ENCODE measurements at places on chromosomes 12 and 14.

DNA sequence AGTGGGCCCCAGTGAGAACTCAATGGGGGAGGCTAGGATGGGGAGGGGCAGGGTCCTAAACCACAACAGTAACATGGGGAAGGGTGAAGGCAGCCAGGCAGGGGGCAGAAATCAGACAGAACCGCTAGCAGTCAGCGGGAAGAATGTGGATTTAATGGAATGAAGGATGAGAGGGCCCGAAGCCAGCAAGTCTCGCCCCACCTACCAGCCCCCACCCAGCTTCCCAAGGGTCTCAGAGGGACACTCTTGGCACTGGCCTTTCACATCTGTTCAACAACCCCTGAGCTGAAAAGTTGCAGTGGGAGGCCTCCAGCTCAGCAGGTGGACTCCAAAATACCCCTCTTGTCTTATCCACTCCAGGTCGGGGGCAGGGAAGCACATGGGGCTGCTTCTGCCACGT is 6.5 kb upstream of the SLC6A12 start:
- DNase-seq: no peak

- no peak for DNase-seq
These were observed 91.7 kb upstream of the BMP4 start for GRCh38 chr14:54048311-54048710.

DNA sequence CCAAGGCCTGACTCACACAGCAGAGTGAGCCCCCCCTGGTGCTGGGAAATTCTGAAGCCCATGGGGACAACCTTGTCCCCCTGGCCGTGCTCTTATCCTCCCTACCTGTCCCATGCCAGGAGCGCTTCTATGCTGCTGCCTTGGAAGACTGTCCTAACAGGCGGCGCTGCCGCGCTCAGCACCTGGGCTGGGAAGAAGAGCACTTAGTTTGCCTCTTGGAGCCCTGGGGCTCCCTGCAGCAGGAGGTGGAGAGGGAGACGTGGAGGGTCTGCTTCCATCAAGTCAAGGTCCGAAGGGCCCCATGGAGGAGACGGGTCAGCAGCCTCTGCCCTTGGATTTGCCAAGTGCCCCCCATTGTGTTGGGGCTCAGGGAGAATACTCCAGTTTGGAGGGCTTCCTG is 300.5 kb downstream of the CACNA1C start:
- no peak for DNase-seq

DNA sequence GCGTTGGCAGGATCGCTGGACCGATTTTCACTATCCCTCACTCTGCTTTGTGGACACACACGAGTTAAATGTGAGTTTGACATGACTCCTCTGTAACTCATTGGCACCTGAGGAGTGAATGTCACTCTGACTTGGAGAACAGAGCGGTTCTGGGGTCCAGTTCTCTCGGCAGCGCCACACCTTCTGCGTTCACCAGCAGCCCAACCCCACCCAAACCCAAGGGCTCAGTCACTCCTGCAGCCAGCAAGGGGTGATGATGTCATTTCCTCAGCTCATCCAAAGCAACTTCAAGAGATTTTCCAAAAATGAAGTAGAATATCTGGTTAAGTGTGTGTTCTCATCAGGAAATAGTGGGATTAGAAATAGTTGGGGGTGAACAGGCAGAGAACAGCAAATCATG is 36.3 kb downstream of the ADGRD1 start:
- no peak for DNase-seq

DNA sequence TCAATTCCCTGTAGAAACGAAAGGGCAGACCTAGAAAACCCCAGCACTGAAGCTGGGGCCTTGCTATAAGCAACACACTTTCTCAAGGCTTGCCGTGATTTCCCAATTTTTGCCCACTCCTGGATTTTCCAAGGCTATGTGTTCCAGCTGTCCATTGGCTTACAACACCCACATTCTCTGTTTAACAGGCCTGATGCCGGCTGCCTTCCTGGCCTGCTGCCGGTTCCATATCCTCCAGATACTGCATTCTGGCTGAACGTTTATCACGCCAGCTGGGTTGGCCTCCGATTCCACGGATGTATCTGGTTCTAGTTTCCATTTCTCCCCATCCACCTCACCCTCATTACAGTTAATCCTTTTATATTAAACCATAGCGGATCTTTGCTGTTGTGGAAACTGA is 2.0 kb upstream of the PCNX1 start:
- DNase-seq: no peak

DNA sequence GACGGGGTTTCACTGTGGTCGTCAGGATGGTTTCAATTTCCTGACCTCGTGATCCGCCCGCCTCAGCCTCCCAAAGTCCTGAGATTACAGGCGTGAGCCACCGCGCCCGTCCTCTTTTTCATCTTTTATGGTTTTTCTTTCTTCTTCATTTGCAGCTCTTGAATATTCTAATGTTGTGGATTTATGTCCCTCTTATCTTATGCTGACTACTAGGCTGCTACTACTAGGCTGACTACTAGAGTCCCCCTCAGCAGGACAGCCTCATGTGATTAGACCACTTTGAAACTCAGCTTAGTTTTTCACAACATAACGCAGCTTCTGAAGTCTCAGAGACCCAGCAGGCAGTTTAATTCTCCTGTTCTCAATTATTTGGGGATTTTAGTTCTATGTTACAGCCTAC is 857 bp upstream of the CLEC4E start:
- DNase-seq: no peak

- no peak for DNase-seq
These were observed 6.4 kb downstream of the GNS start for GRCh38 chr12:64752833-64753238.

GRCh38 chr14:102396521-102396920 is 33.8 kb downstream of the TECPR2 start:
- no peak for DNase-seq

DNA sequence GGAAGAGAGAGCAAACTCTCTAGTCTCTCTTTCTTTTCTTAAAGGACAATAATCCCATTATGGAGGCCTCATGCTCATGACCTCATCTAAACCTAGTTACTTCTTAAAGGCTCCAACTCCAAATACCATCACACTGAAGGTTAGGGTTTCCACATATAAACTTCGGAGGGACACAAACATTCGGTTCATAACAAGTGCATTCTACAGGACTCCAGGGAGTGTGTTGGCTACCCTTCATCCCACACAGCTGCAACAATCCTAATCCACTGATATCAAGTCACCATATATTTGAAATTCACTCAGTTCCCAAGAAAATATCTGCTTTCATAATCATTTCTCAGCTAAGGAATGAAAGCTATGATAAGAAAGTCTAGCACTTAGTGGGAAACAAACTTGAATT is 265.9 kb upstream of the PLEKHG7 start:
- DNase-seq: no peak

GRCh38 chr14:69346710-69347109 is 51.4 kb downstream of the ERH start:
- peak; percentile 91 for DNase-seq

- no peak for DNase-seq
These were observed 487.1 kb downstream of the AACS start for GRCh38 chr12:125552295-125552694.

GRCh38 chr12:39764944-39765560 is 145.4 kb upstream of the ABCD2 start:
- DNase-seq: no peak

- no peak for DNase-seq
These were observed 8.6 kb downstream of the EDDM3A start for GRCh38 chr14:20754308-20754707.

GRCh38 chr12:77218278-77218677 is 152.9 kb upstream of the E2F7 start:
- no peak for DNase-seq

- DNase-seq: no peak
These were observed 127.8 kb upstream of the SSTR1 start for GRCh38 chr14:38079886-38080285.

DNA sequence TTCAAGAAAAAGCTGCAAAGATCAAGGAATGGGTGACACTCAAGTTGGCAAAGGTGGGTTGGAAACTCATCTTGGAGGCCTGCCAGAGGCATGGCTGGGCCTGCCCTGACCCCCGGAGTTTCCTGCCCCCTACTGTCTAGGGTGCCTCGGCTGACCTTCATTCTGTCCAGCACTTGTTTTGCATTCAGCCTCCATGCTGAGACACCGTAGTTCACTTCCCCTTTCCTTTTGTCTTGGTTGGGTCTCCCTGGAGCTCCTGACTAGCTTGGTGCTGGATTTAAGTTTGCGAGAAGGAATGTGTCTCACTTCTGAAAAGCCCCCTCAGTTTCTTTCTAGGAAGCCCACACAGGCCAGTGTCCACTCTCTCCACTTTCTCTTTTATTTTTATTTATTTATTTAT is 26.5 kb downstream of the PLEKHH1 start:
- DNase-seq: no peak

- no peak for DNase-seq
These were observed 76.3 kb downstream of the HECTD4 start for GRCh38 chr12:112305951-112306350.

DNA sequence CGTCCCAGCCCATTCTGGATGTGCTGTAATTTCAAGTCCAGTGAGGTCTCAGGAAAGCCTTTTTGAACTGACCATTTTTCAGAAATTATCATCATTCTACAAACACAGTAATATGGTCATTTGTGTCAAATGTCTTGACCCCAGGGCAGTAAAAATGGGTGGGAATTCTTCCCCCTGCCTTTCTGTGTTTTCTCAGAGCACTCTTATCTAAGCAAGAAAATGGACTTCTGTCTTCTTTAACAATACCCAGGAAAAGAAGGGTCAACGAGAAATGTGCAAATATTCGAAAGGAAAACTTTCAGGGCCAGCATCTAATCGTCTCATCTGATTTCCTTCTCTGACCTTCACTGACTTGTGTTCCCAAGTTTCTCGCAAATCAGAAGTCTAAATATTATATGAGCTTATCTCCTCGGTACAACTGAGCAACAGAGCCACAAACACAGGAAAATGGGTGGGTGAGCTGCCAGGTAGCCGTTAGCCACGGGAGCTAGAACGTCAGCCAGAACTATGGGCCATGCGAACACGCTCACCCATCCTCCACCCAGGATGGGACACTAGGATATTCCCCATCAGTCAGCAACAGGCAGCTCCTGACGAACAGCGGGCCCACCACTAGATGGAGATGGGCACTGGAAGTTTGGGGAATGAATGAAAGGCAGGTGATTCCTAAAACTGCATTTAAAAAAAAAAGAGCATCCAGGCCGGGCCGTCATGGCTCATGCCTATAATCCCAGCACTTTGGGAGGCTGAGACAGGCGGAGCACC is 57.1 kb downstream of the VWF start:
- peak; percentile 75 for DNase-seq

- no peak for DNase-seq
These were observed 75.0 kb upstream of the OVCH1 start for GRCh38 chr12:29572464-29572863.

GRCh38 chr14:94364037-94364436 is 24.4 kb downstream of the SERPINA1 start:
- no peak for DNase-seq

GRCh38 chr12:75720812-75721641 is 209.6 kb upstream of the KRR1 start:
- peak; percentile 35 for DNase-seq

- no peak for DNase-seq
These were observed 114.3 kb downstream of the SNAPC1 start for GRCh38 chr14:61876362-61877034.

GRCh38 chr12:65430006-65430405 is 151.5 kb downstream of the MSRB3 start:
- DNase-seq: no peak

DNA sequence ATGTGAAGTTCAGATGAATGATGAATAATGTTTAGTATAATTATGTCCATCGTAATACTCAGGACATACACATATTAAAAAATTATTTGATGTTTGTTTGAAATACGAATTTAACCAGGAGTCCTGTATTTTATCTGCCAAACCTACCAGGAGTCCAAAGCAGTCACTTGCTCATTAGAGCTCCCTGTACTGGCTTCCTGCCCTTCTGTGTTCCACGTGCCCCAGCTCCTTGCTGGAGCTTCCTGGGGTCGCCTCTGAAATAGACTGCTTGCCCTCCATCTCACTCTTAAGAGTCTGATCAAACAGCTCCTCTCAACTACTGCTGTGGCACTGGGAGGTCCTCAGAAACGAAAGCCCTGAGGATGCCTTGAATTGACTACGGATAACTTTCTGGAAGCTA is 87.3 kb upstream of the DHRS4 start:
- no peak for DNase-seq

GRCh38 chr12:119788786-119789185 is 88.3 kb downstream of the CIT start:
- no peak for DNase-seq

All from WTC11 (cell line).